ENCODE measurements at places on chromosomes 1 and 21.
A peak's percentile ranks its signal among the peaks of the same experiment; 100 is the strongest.

- no peak for DNase-seq
These were observed 10.6 kb upstream of the OLIG2 start for GRCh38 chr21:33015096-33015495.

DNA sequence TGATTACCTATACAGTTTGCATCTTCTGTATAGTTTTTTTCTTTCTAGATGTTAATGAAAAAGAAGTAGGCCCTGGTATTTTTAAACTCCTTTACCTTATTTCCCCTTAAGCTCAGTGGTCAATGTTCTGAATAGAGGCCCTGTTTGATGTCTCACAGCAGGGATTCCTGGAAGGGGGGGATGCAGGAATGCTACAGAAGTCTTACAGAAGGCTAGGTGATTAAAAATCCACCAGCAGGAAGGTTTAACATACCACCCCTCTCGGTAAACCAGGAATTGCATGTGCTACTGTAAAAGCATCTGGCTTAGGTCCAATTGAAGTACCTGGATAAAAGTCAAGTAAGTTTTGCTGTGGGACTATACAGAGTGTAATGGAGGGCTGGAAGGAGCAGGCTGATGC lies 78.3 kb downstream of the NOS1AP start:
- DNase-seq = no peak

DNA sequence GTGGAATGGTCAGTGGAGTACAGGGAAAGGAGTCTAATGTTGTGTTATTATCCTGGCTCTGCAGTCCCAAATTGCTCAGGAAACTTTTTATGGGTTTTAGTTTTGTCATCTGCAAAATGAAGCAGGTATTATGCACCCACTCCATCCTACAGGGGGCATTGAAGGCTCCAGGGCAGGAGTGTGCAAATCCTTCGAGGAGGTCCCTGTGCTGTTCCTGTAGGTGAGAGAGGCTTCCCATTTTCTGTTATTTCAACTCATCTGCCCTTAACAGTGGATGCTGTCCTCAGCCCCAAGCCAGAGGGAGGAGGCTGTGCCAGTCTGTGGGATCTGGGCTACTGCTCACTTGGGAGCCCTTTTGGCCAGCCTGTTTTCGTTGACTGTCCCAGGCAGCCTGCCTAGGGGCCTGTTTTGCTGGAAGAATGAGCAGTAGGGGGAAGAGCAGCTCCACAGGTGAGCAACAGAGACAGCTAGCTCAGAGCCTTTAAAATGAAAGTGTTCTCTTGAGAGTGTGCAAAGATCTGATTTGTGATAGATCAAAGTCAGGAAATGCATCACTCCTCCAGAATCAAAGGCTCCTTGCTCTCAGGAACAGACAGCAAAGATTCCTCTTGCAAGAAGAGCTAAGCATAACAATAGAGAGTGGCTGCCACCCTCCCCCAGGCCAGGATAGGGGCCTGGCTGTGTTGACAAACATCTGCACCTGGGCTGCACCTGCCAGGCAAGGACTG lies 317.6 kb upstream of the PROX1 start:
- DNase-seq = no peak

DNA sequence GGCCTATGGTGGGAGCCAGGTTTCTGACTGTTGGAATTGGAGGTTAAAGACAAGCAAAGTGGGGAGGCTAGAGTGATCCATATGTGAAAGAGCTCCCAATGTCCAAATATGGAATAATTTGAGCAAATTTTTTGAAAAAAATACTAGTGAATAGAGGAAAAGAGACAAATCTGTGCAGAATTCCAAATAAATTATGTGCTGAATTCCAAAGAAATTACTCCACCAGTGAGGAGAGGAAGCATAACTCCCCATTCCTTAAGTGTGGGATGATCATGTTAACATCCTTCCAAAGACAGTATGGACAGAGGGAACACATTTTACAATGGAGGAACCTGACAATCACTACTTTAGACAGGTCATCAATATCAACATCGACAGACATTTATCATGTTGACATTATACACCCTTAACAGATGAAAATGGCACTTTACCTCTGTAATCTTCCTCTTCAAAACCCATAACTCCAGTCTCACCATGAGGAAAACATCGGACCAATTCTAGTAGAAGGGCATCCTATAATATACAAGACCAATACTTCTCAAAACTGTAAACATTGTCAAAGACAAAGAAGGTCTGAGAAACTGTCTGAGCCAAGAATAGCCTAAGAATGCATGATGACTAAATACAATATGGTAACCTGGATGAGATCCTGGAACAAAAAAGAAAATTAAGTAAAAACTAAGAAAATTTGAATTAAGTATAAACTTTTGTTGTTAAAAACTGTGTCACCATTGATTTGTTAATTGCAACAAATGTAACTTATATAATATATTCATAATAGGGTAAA lies 71.5 kb upstream of the RGS4 start:
- DNase-seq = no peak

DNA sequence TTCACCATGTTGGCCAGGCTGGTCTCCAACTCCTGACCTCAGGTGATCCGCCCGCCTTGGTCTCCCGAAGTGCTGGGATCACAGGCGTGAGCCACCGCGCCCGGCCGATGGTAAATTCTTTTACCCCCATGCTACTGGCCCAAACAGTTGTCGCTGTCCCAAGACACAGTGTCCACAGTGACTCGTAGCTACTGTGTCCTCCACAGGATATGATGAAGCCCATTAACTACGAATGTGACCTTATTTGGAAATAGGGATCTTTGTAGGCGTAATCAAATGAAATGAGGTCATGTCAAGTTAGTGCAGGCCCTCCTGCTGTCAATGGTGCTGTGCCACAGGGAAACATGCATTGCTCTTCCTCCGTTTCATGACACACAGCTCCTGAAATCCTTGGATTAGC lies 8.5 kb downstream of the FNDC10 start:
- peak; percentile 50 for DNase-seq

DNA sequence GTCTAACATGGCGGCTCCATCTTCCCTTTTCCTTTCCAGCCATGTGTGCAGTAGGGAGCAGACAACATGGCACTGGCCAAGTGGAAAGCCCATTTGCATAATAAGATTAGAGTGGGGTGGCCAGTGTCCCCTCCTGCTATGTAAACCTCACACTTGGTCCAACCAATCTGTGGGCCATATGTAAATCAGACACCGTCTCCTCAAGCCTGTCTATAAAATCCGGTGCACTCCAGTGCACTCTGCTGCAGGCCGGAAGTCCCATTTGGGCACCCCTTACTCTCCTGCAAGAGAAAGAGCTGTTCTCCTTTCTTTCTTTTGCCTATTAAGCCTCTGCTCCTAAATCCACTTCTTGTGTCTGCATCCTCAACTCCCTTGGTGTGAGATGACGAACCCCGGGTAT lies 44.1 kb downstream of the OLFML3 start:
- no peak for DNase-seq

GRCh38 chr1:44721485-44722361 lies 9.2 kb downstream of the RNU5D-1 start:
- DNase-seq = peak; percentile 98

GRCh38 chr1:244314921-244315559 lies 136.7 kb downstream of the ADSS2 start:
- DNase-seq = no peak

DNA sequence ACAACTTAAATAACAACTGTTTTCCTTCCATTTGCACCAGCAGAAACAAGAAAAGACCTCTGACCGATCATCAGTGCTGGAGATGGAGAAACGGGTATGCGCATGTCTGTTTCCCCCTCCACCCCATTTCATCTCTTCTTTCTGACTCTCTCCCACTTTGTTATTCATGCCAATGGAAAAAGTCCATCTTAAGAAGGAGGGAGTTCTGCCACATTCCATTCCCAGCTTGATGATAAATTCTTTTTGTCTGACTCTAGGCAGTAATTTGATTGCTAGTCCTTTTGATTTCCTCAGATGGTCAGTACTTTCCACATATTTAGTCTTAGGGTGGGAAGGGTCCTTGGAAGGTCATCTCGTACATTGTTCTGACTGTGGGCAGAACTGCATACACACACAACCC lies 142.5 kb downstream of the SYT2 start:
- no peak for DNase-seq

All from H4 (cell line).